ENCODE measurements at places on chromosomes 7 and 10.

GRCh38 chr10:3213208-3213607 is 40.6 kb upstream of the PITRM1 start:
- DNase-seq: no peak

DNA sequence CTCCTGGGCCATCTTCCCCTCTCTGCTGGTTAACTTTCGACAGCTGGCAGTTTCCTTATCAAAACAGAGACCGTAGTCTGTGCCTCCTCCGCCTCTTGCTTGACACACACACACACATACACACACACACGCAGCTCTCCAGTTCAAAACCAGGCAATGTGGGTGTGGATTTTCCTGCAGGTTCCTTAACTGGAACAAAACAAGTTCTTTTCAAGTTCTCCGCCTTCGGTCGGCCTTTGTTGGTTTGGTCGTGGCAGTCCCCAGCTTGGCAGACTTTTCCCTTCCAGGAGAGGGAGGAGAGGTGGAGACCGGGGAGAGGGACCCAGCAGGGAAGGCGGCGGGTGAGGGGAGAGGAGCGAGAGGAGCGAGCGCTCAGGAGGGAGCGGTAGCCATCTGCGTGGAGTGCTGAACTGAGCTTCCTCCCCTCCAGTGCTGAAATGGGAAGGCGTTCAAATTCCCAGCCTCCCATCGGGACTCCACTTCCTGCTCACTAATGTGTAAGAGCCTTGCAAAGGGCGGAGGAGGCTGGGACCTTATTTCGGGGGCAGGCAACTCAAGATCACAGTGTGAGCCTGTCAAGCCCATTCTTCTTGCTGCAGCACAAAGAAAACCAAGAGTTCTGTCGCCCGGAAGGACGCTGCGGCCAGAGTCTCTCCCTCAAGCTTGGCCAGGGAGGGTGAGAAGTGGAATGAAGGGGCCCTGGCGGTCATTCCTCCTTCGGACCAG is 120.6 kb downstream of the PRPF18 start:
- DNase-seq: peak; percentile 91

DNA sequence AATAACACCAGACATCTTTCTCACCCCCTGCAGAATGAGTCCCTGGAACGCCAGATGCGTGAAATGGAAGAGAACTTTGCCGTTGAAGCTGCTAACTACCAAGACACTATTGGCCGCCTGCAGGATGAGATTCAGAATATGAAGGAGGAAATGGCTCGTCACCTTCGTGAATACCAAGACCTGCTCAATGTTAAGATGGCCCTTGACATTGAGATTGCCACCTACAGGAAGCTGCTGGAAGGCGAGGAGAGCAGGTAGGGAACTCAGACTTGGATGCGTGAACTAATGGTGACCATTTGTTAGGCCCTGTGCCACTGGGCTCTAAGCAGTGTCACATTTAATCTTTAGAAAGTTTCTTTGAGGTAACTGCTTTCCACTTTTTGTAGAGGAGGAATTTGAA is 7.1 kb downstream of the VIM start:
- DNase-seq: no peak

- DNase-seq: no peak
Measured at GRCh38 chr10:79259834-79260233, 87.4 kb upstream of the PPIF start.

GRCh38 chr7:5661942-5662341 is 119.5 kb downstream of the RNF216 start:
- DNase-seq: no peak

DNA sequence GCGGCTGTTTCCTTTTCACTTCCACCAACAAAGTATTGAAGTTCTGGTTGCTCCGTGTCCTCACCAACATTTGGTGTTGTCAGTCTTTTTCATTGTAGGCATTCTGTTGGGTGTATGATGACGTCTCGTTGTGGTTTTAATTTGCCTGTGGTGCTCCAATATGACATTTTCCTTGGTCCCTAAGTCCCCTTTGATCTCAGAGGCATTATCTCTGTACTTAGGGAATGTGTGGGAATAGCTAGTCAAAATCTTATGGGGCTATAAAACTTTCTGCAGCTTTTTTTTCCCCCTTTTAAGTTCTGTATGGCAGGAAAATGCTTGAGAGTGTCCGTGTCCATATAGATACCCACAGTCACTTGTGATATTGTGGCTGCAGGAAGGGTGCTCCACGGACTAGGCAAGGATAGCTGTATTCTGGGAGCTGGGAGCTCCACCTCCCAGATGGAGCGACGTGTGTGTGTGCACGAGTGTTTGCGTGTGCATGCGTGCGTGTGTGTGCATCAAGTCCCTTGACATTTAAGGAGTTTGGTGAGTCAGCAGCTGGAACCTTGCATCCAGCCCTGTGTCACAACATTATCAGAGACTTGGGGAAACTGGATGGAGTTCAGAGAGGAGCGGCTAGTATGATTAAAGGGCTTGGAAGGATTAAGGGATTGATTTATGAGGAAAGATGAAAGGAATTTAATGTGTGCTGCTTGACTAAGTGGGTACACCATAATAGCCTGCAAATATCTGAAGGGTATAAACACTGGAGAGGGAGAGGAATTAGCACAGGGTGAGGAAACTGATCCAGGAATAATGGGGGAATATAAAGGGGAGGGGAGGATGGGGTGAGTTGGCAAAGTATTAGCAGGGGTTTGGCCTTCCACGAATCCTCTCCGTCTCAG is 66.8 kb downstream of the LRMDA start:
- DNase-seq: no peak

- DNase-seq: no peak
Measured at GRCh38 chr10:10313149-10313835, 704.4 kb upstream of the CELF2 start.

DNA sequence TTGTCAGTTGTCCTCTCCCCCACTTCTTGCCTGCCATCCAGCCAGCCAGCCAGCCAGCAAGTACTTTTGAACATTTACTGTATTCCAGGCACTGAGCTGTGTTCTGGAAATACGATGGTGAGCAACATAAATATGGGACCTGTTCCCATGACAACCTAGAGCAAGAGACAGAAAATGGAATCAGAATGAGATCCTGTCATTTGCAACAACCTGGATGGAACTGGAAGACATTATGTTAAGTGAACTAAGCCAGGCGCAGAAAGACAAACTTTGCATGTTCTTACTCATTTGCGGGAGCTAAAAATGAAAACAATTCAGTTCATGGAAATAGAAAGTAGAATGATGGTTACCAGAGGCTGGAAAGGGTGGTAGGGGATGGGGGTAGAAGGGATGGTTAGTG is 140.7 kb downstream of the ICA1 start:
- peak; percentile 8 for DNase-seq

DNA sequence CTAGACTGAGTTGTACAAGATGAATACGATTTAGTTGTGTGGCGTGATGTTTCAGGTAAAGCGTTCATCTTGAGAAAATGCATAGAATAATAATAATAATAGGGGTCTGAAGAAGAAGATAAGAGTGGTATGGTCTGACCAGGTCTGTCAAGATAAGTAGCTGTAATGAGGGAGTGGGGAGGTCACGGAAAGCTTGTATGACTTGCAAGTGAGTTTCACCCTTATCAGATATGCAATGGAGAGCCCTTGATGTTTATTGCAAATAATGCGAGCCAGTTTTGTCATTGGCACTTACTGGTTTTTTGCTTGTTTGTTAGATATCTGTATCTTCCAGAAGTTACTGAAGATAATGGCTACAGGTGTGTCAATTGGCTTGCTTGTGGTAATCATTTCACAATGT is 611.5 kb downstream of the CNTNAP2 start:
- no peak for DNase-seq
